Gastrocnemius medialis (tissue), 4 donors: ENCODE measurements at places on chromosomes 3 and 15. TPM values are rescaled to one million over a fixed set of nuclear protein-coding genes. Genes with fewer than 3 reads are reported as not detected.

DNA sequence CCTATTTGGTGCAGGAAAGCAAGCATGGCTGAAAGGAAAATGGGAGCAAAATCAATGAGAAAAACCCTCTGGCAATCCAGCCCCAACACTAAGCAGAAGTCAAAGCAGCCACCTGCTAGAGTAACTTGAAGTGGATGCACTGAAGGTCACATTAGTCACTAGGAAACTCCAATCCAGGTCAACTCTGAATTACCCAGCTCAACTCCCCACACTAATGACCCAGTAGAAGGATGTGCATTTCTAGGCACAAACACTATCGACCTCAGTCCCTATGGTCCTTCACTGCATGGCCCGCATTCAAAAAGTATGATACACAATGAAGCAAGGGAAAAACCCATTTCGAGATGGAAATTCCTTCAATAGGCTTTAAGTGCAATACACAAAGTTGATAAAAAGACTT is 80.6 kb downstream of the RAD18 start:
- no peaks in the 10 kb centered on the region for H3K27me3 ChIP-seq
- no peak overlapping the region for H3K4me3 ChIP-seq
- no peak for DNase-seq
- no peaks in the 10 kb centered on the region for H3K4me1 ChIP-seq
- no peaks in the 10 kb centered on the region for H3K36me3 ChIP-seq

GRCh38 chr3:28586325-28586724 is 237.7 kb upstream of the AZI2 start:
- H3K27ac ChIP-seq = no peak overlapping the region
- H3K4me1 ChIP-seq = no peaks in the 10 kb centered on the region
- H3K27me3 ChIP-seq = no peaks in the 10 kb centered on the region
- H3K36me3 ChIP-seq = no peaks in the 10 kb centered on the region
- no peak for DNase-seq

DNA sequence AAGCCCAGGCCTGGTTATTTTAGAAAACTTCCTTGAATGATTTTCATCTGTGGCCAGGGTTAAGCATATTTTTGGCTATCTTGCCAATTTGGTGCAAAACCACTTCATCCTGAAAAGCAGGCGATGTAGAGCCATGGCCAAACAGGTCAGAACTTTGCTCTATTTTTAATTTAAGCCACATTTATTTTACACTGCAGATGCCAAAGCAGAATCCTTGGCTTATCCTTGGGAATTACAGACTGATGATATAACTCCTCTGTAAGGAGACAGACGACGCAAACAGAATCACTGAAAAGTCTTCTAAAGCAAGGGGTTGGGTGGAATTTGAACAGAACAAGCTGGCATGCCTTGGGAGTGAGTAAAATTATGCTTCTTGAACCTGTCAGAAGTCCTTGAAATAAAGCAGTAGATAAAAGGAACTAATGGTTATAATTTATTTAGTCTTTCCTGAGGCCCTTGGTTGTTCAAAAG is 121.9 kb downstream of the CHST2 start:
- DNase-seq = no peak
- H3K27me3 ChIP-seq = no peaks in the 10 kb centered on the region
- no peaks in the 10 kb centered on the region for H3K4me1 ChIP-seq

GRCh38 chr3:8336456-8336855 is 165.2 kb upstream of the LMCD1 start:
- no peaks in the 10 kb centered on the region for H3K36me3 ChIP-seq
- no peaks in the 10 kb centered on the region for H3K4me1 ChIP-seq
- no peak overlapping the region for H3K27ac ChIP-seq
- no peaks in the 10 kb centered on the region for H3K27me3 ChIP-seq
- DNase-seq = no peak

NSUN3 gene
- total RNA-seq = 1.9 TPM

SOX14 gene
- not detected for total RNA-seq

DNA sequence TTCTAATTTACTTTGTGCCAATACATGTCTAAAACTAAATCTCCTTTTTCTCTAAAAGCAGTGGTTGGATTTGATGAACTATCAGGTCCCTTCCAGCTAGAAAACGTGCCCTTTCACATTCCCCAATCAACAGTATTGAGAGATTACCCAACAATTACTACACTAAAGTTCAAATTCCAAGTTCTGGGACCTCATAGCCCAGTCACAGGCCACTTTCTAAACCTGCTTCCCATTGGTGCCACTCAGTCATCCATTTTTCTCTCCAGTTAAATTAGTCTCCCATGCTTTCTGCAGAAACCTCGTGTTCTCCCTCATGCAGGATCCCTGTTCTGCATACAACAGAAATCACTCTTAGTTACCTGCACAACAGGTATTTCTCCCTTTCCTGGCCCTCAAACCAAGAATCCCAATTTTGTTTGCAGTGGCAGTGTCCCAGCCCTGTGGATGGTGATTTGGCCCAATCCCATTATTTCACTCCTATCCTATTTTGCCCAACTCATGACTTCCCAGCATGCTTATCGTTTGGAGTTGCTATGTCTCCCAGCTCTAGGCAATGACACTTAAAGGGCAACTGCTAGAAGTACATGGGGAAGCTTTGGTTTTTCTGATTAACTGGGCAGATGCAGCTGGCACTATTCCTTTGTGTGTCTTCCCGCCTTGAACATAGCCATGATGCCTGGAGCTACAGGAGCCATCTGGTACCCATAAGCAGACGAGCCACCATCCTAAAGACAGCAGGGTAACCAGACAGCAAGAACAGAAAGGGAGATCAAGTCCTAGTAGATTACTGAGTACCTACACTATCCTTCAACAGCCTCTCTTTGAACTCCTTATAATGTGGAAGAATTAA is 224.2 kb downstream of the MINAR1 start:
- no peak overlapping the region for H3K27ac ChIP-seq
- DNase-seq = no peak
- no peaks in the 10 kb centered on the region for H3K4me1 ChIP-seq
- H3K36me3 ChIP-seq = no peaks in the 10 kb centered on the region
- H3K27me3 ChIP-seq = no peaks in the 10 kb centered on the region

- H3K4me3 ChIP-seq = no peak overlapping the region
- DNase-seq = no peak
- H3K27ac ChIP-seq = no peak overlapping the region
- no peaks in the 10 kb centered on the region for H3K36me3 ChIP-seq
- H3K4me1 ChIP-seq = no peaks in the 10 kb centered on the region
These were observed 428.5 kb upstream of the CNTN3 start for GRCh38 chr3:75042941-75043340.

C3orf85 gene
- not detected for total RNA-seq

PLA2G4E gene
- total RNA-seq = not detected

GRCh38 chr3:88038566-88038965 is 20.2 kb downstream of the CGGBP1 start:
- no peak for DNase-seq
- H3K36me3 ChIP-seq = no peaks in the 10 kb centered on the region
- H3K4me3 ChIP-seq = no peak overlapping the region
- peaks cover 1% of the 10 kb centered on the region for H3K4me1 ChIP-seq

FANCD2OS gene
- not detected for total RNA-seq

DNA sequence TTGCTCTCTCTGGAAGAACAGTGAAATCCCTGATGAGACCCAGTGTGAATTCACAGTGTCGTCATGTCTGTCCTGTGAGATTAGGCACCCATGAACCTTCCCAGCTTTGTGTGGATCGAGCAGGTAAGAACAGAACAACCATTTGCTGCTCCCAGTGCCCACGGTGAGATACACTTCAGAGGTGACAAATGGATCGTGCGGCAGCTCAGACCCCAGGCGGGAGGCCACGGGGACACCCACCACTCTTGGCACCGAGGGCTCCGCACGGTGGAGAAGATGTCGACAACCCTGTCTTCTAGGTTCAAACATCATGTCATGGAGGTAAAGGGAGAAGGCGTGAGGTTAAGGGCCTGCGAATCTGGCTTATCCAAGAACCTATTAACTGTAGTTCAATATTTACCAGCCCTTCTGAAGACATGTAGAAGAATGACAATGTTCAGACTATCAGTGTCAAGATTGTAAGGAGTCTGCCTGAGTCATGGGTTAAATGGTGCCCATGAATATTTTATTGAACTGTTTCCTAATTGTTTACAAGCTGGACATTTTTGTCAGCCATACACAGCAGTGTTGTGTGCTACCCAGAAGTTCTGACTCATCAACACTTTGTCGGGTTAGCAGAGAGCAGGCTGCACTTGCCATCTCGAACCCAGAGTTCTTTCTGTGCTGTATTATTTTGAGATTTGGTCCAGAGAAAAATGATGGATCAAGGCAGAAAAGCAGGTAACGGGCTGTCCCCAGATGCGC is 15.5 kb upstream of the PCSK6 start:
- H3K27me3 ChIP-seq = no peaks in the 10 kb centered on the region
- no peak overlapping the region for H3K27ac ChIP-seq
- H3K4me1 ChIP-seq = peaks cover 24% of the 10 kb centered on the region
- H3K36me3 ChIP-seq = no peaks in the 10 kb centered on the region
- no peak overlapping the region for H3K4me3 ChIP-seq
- no peak for DNase-seq

PLEKHO2 gene
- 2.0 TPM for total RNA-seq

DNA sequence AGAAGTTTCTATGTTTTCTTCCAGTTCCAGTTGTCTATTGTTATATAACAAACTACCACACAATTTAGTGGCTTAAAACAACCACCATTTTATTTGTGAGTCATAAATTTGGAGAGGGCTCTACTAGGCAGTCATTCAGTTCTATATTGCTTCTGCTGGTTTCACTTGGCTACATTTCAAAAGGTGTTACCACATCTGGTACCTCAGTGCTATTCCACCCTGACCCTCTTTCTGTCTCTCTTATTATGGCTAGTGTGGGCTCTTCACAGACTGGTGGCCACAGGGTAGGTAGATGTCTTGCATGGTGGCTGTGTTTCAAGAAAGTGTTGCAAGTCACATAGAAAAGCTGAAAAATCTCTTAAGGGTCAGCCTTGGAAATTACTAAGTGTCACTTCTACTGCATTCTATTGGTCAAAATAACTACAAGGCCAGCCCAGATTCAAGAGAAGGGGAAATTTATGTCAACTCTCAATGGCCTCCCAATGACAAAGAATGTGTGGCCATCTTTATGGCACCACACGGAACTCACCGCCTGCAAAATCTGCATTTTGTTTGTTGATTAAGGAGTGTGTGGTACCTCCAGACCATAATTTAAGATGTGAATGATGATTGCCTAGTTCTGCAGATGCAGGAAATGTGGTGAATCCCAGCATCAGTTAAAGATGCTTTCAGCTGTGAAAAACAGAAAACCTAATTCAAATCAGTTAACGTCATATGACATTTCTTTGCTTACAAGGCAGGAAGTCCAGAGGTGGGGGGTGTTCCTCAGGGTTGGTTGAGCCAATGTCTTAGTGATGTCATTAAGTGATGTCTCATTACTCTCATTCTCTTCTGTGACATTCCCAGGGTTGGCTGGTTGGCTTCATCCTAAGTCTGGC is 105.8 kb upstream of the RASGRP1 start:
- DNase-seq = no peak
- no peaks in the 10 kb centered on the region for H3K36me3 ChIP-seq
- no peak overlapping the region for H3K27ac ChIP-seq
- H3K4me3 ChIP-seq = no peak overlapping the region
- no peaks in the 10 kb centered on the region for H3K4me1 ChIP-seq

EFHB gene
- not detected for total RNA-seq

- H3K4me1 ChIP-seq = peaks cover 3% of the 10 kb centered on the region
- no peak overlapping the region for H3K4me3 ChIP-seq
These were observed 408.0 kb downstream of the EPHB1 start for GRCh38 chr3:135203026-135203425.

GRCh38 chr15:61327019-61327631 is 98.0 kb upstream of the RORA start:
- H3K27ac ChIP-seq = no peak overlapping the region
- peaks cover 3% of the 10 kb centered on the region for H3K4me1 ChIP-seq
- H3K36me3 ChIP-seq = no peaks in the 10 kb centered on the region
- H3K27me3 ChIP-seq = no peaks in the 10 kb centered on the region

EXD1 gene
- total RNA-seq = not detected

GRCh38 chr3:142904639-142905436 is 16.0 kb upstream of the PCOLCE2 start:
- no peak for DNase-seq
- H3K4me1 ChIP-seq = no peaks in the 10 kb centered on the region
- no peaks in the 10 kb centered on the region for H3K27me3 ChIP-seq
- no peak overlapping the region for H3K4me3 ChIP-seq
- H3K36me3 ChIP-seq = no peaks in the 10 kb centered on the region

CADM2 gene
- 9.0 TPM for total RNA-seq

RAD51 gene
- total RNA-seq = not detected

DNA sequence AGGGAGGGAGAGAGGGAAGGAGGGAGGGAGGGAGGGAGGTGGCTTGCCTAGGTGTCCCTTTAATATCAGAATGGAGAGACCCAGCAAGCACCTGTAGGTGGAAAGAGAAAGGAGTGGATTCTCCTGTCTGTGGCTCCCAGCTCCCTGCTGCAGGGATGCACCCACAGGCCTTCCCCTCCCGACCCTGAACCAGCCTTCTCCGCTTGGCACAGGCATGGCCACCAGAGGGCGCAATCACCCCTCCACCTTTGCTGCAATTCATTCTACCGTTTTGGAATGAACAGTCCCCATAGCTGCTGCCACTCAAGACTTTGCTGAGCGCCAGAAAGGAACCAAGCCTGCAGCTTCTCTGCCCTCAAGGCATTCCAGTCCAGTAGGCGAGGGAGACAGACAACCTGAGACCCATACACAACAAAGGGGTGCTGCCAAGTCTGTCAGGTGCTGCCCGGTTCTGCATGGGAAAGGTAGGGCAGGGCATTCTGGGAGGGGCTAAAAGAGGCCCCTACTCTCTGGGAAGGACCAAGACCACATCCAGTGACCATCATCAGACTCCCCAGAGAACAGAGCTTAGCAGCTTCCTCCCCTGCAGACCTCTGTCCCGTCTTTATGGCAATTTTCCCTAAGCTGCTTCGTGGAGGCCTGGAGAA is 4.9 kb downstream of the TLR9 start:
- H3K4me3 ChIP-seq = no peak overlapping the region
- H3K36me3 ChIP-seq = no peaks in the 10 kb centered on the region
- H3K27ac ChIP-seq = no peak overlapping the region
- no peaks in the 10 kb centered on the region for H3K27me3 ChIP-seq
- DNase-seq = peak; percentile 52

DNA sequence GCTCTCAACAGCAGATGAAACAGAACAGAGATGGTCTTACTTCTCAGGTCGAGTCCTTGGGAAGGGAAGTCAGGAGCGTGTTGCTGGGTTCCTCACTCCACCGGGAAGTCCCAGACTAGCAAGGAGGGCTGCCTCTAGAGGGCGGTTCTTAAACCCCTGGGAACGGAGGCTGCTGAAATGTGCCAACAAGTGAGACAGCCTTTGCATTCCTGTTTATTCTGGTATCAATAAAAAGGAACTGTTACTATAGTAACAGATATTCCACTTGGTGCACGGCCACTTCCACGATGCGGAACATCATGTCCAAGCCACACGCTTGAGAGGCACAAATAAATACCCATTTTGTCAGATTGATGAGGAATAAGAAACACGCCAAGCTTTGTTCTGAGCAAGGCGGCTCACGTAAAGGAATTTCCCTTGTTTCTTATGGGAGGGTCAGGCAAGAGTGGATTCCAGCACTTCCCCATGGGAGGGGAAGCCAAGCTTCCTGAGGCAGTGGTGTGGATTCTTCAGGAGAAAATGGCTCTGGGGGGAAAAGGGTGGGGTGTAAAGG is at the start of gene FAM107A:
FAM107A (minus strand) TSS at position 123 of the 553 bp plus-strand sequence. CDS start 7,531 bp downstream, outside the sequence.
- peak; percentile 30 for DNase-seq
- H3K27ac ChIP-seq = peak within 1 kb of the TSS; percentile 81
- H3K4me1 ChIP-seq = peaks cover 4% of the 10 kb centered on the region
- peak within 1 kb of the TSS; percentile 32 for H3K4me3 ChIP-seq

GRCh38 chr3:106299300-106300098 is 430.7 kb upstream of the CBLB start:
- no peaks in the 10 kb centered on the region for H3K4me1 ChIP-seq
- no peaks in the 10 kb centered on the region for H3K27me3 ChIP-seq
- H3K4me3 ChIP-seq = no peak overlapping the region
- no peaks in the 10 kb centered on the region for H3K36me3 ChIP-seq

ITIH1 gene
- total RNA-seq = not detected

- peak overlapping the region; percentile 26 for H3K27ac ChIP-seq
- peak overlapping the region; percentile 11 for H3K4me3 ChIP-seq
- no peaks in the 10 kb centered on the region for H3K27me3 ChIP-seq
- H3K36me3 ChIP-seq = no peaks in the 10 kb centered on the region
These were observed 19.4 kb downstream of the WWTR1 start for GRCh38 chr3:149638228-149639092.
